ENCODE measurements at places on chromosomes 13 and 19.

DNA sequence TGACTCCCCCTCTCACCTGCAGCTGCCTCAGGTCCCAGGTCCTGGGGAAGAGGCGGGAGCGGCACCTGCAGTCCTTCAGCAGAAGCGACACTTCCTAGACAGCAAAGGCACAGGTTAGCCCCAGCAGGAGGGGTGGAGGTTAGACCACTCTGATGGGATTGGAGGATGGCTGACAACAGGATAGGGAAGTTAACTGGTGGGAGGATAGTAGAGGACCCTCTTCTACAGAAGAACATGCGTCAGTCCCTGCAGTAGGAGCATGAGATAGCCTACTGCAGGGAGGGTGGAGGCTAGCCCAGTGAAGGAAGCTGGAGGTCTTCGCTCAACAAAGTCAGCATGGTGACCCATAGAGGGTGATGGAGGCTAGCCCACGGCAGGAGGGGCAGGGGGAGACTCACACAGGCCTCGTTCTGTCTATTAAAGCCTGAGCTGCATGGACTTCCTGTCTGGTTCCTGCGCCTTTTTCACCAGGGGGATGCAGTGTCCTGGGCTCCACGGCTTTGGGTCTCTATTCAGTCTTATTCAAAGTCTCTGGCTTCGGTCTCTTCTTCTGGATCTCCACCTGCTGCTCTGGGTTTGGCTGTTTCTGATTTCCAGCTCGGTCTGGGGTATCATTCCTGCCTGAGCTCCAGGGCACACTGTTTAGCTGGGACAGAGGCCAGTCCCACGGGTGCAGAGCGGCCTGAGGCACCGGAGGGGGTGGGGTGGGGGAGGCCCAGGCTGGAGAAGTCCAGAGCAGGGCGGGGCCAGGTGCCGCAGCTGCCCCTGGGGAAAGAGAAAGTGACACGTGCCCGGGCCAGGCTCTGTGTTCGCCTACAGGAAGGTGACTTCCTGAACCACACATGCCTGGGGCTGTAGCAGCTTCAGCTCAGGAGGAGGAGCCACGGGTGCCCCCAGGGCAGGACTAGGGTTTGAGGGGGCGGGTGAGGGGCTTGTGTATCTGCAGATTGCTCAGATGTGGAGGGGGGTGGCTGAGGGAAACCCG lies 7.3 kb downstream of the IFNL3 start:
- DNase-seq: no peak

GRCh38 chr13:109336730-109337129 lies 449.7 kb downstream of the IRS2 start:
- peak; percentile 53 for DNase-seq

GRCh38 chr19:54739587-54740497 lies 1.5 kb downstream of the KIR2DL3 start:
- no peak for DNase-seq

- no peak for DNase-seq
Measured at GRCh38 chr13:60138674-60139073, 25.1 kb downstream of the DIAPH3 start.

DNA sequence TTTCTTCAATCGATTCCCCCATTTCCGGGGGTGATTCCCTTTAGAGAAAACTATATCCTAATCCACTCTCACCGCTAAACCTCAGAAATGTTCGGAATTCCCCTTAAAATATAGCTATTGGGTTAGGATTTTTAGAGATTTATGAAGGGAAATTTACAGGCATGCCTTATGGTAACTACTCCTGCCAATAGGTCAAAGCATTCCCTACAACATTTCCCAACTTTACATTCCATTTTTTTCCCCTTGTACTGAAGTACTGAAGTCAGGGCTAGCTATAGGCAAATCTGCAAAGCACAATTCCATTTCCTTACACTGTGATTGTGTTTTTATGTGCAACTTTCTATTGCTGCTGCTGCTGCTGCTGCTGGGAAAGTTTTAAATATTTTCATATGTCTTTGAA lies 2.1 kb downstream of the EDNRB start:
- no peak for DNase-seq

DNA sequence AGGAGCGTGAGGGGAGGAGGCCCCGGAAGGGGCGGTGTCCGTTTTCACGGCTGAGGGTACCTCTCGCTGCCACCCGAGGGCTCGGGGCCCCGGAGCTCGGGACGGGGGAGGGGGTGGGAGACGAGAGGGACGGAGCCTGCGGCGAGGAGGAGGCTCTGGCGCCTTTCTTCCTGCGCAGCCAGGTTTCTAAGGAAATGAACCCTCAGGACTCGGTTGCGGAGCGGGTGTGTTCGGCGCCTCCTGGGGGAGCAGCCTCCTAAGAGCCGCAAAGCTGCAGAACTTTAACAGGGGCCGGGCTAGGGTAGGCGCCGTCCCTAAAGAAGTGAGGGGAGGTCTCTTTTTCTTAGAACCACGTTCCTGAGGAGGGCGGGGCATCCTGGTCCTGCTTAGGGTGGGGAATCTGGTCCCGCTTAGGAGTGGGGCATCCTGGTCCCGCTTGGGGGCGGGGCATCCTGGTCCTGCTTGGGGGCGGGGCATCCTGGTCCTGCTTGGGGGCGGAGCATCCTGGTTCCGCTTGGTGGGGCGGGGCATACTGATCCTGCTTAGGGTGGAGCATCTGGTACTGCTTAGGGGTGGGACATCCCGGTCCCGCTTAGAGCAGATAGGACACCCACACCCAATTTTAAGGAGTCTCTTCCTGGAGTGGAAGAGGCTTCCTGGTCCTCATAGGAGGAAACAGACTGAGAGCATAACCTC lies 6.2 kb downstream of the SYT5 start:
- DNase-seq: peak; percentile 85

- DNase-seq: no peak
Measured at GRCh38 chr19:49779731-49780555, 13.1 kb downstream of the AP2A1 start.

DNA sequence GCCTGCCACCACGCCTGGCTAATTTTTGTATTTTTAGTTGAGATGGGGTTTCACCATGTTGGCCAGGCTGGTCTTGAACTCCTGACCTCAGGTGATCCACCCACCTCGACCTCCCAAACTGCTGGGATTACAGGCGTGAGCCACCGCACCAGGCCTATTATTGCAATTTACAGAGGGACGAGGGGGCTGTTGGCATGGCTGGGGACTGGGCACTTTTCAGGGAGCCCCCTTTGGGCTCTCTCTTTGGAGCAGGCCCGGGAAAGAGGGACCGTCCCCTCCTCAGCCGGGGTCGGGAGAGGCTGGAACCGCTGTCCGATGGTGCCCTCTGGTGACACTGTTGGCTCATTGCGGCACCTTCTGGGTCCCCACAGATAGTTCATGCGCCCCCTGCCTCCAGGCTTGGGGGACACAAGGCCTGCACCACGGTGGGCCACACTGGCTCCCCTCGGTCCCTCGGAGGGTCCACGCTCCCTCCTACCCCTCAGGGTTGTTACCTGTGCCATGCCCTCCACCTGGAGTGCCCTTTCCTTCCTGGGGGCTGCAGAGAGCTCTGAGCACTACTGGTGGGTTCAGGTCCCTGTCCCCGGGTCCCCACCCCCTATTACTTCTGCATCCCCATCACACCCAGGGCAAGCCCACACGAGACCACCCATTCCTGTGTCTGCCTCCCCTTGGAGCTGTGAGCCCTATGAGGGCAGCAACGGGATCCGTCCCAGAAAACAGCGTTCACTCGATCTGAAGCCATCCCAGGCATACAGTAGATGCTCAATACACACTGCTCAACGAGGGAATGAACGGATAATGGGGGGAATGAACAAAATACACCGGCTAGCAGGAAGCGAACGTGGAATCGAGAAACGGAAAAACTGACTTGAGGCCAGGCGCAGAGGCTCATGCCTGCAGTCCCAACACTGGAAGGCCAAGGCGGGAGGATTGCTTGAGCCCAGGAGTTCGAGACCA lies 12.5 kb downstream of the FEM1A start:
- DNase-seq: no peak

DNA sequence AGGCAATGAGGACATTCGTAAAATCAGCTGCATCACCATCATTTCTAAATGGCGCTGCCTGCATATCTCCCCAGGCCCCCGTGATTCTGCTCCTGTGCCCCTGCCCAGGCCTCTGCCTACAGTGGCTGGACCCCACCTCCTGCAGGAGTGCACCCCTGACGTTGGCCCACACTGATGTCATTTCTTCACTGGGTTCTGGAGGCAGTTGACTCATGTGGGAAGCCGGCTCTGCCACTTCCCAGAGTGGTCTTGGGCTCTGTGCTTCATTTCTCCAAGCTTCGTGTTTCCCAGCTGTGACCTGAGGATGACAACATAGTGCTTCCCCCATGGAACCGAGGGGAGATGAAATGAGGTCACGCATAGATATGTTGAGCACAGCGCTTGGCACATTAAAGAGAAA lies 19.9 kb downstream of the CCNE1 start:
- DNase-seq: no peak

GRCh38 chr13:23380534-23380933 lies 53.0 kb downstream of the SACS start:
- no peak for DNase-seq
